ENCODE measurements at places on chromosomes 12 and 14.

GRCh38 chr14:79084861-79085260 is 914.7 kb downstream of the NRXN3 start:
- no peak for DNase-seq

- no peak for DNase-seq
Observed at GRCh38 chr12:66000958-66001357, 129.6 kb downstream of the LLPH start.

- DNase-seq: no peak
Observed at GRCh38 chr14:21054123-21054767, 3.4 kb upstream of the RNASE8 start.

- DNase-seq: no peak
Observed at GRCh38 chr12:104691721-104692556, 235.2 kb downstream of the CHST11 start.

- peak; percentile 64 for DNase-seq
Observed at GRCh38 chr14:30621354-30621939, 672 bp upstream of the SCFD1 start.

GRCh38 chr12:10884086-10884725 is at the start of gene PRH1:
Gene PRH1 (minus strand): TSS chr12:10884255. CDS start chr12:10884217, 38 bp downstream.
- no peak for DNase-seq

DNA sequence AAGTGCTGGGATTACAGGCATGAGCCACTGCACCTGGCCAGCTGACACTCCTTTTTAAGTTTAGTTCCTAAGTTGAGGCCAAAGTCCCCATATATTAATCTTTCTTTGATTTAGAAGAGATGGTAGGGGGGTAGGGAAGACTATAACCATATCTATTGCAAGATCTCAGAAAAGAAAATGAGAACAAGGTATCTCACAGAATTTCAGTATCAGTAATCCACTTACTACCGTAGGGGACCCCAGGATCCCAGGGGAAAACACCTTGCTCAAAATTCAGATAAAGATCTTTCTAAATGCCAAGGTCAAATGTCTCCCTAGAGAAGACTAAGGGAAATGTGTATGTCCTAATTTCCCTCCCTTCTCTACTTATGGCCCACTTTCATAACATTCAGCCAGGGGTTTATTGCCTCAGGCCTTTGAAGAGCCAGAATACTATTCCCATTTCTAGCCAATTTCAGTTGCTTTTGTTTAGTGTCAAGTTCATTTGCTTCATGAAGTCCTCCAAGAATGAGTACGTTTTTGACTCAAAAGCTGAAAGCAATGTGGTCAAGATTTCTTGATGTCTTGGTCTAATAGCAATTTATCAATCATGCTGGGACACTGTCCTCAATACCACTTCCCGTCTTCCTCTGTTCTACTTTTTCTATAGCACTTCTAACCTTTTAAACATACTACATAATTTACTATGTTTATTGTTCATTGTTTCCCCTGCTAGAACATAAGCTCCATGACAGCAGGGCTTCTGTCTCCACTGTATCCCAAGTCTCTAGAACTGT is 86.3 kb downstream of the DCAF5 start:
- no peak for DNase-seq

DNA sequence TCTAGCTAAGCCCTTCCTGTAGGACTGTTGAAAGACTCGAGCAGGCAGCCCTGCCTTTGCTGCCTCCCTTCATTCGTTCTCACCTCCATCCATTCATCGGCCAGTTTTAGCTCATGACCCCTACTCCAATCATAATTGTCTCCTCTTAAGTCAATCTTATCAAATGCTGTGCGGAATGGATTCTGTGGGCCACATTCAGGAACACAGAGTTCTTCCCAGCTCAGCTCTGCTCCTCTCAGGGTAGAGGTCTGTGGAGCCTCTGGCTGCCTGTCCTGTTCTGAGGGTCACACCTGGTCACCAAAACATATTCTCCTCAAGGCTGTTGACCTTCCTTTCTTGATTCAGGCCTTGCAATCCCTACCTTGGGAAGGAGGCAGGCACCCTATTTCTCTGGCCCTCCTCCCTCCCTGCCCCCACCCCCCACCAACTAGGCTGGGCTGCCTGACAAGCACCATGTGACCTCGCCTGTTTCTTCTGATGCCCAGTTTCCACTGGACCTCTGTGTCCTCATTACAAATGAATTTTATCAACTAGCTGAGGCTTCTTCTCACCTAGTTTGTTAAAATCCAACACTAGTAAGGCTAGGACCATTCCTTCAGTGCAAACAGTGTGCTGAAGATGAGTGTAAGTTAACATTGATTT is 3.5 kb downstream of the SMCO2 start:
- DNase-seq: no peak

DNA sequence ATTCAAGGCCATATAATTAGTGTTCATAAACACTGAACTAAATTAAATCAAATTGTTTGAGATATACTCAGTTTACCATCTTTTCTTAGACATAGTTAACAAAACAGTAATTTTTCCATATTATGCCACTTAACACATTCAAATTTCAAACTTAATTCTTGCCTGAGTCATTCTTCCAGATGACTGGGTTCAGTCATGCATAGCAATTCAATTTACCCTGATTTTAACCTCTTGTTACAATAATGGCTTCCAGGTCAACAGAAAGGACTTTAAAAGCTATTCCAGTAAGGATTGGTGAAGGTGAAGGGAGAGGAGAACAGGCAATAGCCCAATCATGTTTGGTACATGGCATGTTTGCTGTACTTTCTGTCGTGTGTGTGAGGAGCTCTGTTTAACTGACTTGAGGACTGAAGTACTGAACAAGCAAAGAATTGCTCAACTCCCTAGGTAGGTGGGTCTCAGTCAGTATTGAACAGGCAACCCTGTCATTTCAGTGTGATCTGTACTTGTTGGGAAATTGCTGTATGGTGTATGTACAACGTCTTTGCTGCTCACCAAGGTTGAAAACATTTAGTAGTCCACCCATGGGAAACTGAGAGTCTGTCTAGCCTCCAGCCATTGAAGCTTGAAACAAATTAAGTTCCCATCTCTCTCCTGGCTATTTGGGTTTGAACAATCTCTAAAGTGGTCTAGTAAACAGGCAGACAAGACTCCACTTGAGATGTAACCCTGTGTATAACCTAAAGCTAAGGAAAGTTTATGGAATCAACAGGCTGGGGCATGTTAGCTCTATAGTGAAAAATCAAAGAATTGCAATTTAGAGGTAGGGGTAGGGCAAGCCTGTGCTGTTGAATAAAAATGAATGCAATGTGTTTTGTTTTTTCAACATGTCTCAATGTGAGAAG is 327.2 kb downstream of the BTG1 start:
- no peak for DNase-seq

DNA sequence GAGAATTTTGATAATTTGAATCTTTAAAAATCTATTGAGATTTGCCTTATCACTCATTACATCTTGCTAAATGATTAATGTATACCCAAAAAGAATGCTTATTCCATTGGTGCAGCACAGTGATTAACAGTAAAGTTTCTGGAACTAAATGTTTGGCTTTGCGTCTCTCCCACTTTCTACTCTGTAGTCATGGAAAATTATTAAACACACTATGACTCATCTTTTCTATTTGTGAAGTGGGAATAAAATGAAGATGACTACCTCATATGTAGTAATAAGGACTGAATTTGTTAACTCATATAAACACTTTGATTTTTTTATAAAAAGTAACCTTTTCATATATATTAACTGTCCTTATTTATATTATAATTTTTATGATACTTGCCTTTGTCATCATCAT is 118.1 kb downstream of the RERGL start:
- no peak for DNase-seq

DNA sequence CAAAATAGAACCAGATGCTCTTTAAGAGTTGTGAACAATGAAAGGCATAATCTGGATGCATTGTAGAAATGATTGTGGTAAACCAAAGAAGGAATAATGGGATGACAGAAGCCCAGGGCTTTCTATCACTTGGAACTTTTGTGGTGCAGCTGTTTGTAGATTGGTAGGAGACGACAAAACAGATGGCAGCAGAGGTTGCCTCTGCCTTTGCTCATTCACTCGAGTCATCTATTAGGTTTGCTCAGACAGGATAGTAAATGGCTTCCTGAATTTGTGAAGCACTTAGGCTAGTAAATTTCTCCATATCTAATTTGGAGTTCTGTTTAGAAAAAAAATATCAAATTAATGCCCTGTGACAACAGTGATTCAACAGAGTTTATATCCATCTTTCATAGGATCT is 78.4 kb downstream of the FGD4 start:
- DNase-seq: no peak

- no peak for DNase-seq
Observed at GRCh38 chr14:87754520-87755223, 238.3 kb downstream of the GALC start.

GRCh38 chr12:116588390-116589028 is 29.3 kb downstream of the MAP1LC3B2 start:
- DNase-seq: no peak

- peak; percentile 6 for DNase-seq
Observed at GRCh38 chr12:92574051-92574783, 128.6 kb upstream of the PLEKHG7 start.

- DNase-seq: no peak
Observed at GRCh38 chr14:72448212-72448611, 445.7 kb downstream of the DPF3 start.

DNA sequence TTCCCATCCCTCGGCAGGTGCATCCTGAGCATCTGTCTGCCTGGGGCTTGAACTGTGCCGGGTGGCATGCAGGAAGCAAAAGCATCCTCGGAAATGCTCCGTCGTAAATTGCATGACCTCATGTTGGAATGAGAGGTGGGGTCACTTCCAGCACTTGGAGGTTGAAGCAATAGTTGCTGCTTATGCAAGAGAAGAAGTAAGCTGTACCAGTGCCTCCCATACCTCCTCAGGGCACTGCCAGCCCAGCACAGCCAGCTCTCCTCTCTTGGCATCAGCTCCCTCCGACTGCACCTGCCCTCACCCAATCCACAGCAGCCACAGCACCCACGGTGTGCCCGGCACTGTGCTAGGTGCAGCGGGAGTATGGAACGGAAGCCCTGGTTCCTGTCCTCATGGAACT is 11.5 kb downstream of the TEAD4 start:
- DNase-seq: no peak

GRCh38 chr12:130916241-130916911 is 37.3 kb upstream of the ADGRD1 start:
- DNase-seq: peak; percentile 61

DNA sequence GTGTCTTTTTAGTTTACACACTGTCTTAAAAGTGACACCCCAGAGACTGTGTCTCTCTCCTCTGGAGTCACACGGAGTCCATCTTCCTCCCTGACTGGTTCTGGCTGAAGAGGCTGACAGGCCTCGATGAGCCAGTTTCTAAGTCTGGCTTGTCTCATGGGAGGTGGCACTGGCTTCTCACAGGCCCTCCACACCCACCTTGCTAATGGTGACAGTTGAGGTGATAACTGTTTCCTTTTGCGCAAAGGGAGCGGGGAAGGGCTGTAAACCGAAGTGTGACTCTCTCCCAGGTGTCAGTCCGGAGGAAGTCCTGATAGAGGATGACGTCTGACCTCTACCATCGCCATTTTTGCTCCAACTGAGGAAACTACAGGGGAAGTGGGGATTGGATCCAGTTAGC is 30.2 kb downstream of the KCTD10 start:
- no peak for DNase-seq

GRCh38 chr14:98593361-98593761 is 678.6 kb downstream of the BCL11B start:
- DNase-seq: no peak

GRCh38 chr12:132019891-132020290 is 70.1 kb downstream of the EP400 start:
- no peak for DNase-seq

- peak; percentile 84 for DNase-seq
Observed at GRCh38 chr12:51323966-51324895, at the start of gene BIN2. Gene BIN2 (minus strand): TSS chr12:51324174. CDS start chr12:51324102, 72 bp downstream.

GRCh38 chr12:88546853-88547252 is 33.4 kb downstream of the KITLG start:
- no peak for DNase-seq

- DNase-seq: no peak
Observed at GRCh38 chr12:52238207-52238840, 5.3 kb downstream of the KRT7 start.

- no peak for DNase-seq
Observed at GRCh38 chr12:125178222-125178621, 113.0 kb downstream of the AACS start.

- DNase-seq: no peak
Observed at GRCh38 chr14:58587271-58587670, 50.5 kb upstream of the DACT1 start.

DNA sequence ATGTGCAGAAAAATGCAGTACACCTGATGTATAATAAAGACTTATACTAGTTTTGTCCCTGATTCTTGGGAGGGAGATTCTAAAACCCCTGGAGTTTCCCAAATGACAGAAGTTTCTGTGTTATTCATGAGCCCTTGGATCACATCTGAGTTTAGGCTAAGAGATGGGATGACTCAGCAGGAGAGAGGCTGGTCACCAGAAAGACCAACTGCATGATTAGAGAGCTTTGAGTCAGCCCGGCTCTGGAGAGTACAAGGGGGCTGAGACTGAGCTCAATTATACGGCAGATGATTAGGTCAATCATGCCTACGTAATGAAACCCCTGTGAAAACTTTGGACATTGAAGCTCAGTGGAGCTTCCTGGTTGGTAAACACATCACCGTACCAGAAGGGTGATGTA is 174.2 kb downstream of the SSPN start:
- peak; percentile 76 for DNase-seq

GRCh38 chr12:104458694-104459367 is 2.1 kb downstream of the CHST11 start:
- no peak for DNase-seq

DNA sequence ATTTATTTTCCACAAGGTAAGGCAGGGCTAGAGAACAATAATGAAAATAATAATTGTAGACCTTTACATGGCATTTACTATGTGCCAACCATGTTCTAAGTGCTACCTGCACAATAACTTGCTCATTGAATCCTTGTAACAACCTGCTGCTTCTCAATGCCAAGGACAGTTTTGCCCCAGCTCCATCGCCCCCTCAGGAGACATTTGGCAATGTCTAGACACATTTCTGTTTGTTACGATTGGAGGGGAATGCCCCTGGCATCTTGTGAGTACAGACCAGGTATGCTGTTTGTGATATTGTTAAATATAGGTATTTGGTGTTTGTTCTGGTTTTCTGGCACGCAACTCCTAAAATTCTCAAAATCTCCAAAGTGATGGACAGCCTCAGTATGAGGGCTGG is 8.1 kb upstream of the ATXN2 start:
- DNase-seq: no peak

DNA sequence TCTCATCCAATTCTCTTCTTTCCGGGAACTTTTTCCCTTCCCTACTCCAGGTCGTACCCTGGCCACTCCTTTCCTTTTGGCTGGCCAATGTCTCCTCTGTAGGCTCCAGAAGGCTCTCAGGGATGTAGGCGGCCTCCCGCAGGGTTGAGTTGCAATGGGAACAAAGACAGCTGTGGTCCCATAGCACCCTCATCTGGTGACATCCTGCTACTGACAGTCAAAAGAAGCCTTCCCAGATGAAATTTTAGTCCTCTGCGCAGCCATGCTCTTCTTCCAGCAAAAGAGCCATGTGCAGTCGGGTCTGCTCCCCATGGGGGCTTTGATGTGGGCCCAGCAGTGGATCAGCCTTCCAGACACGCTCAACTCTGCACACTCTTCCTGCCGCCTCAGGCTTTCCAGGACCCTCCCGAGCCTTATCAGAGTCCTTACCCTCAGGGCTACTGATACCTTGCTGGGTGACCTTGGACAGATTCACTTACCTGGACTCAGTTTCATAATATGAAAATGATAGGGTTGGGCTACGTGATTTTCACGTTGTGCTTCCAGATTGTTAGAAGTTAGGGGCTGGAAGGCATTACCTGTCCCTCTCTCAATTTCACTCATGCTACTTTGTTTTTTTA is 5.5 kb upstream of the CELA1 start:
- DNase-seq: peak; percentile 52

Data from OCI-M1 (cell line).